ENCODE measurements at places on chromosomes 1 and 21.
A peak's percentile ranks its signal among the peaks of the same experiment; 100 is the strongest.

DNA sequence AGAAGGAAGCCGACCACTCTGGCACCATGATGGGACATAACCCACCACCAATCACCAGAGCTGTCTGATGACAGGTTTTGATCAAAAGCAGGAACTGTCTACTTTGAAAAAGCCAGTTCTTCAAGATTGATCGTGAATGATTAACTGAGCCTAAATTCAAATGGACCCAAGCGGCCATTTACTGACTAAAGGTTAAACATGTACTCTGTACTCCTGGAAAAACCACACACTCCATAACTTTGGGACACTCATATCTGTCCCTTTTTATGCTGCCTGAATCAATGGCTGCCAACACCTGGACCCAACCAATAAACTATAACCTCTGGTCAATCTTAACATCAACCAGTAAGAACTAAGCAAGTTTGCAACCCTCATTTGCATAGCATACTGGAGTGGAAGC, 206.6 kb downstream of the URB2 start:
- no peak for DNase-seq

DNA sequence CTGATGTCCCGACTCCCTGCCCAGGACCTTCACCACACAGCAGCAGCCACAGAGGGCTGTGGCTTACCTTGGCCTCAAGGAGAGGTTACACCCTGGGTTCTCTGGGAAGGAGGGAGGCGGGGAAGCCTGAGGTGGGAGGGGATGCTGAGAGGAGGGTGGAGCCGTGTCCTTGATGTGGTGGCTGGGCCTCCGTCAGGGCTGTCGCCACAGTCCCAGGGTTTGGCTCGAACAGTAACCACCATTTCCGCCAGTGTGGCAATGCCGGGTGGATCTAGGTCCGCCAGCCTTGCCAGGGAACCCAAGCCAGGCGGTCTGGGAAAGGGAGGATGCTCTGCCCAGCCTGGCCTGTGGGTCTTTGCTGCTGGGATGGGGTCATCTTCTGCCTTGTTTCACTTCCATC, 18.4 kb upstream of the CDCA8 start:
- DNase-seq, result peak; percentile 77

DNA sequence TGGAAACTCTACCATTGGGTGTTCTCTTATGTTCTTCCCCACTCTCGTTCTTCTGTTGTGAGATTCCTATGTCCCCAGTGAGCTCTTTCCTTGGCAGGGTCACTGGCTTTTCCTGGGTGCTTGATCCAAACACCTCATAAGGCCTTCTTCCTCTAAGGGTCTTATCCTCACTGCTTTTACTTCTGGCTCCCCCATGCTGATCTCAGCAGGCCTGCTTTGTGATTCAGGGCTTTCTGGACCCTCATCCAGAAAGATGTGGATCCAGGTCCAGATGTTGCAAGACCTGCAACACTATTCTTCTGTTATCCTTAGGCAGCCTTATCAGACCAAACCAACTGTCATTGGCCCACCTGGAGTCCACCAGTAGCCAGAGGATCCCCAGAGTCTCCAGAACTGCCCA, 11.2 kb upstream of the MYOG start:
- DNase-seq, result no peak

DNA sequence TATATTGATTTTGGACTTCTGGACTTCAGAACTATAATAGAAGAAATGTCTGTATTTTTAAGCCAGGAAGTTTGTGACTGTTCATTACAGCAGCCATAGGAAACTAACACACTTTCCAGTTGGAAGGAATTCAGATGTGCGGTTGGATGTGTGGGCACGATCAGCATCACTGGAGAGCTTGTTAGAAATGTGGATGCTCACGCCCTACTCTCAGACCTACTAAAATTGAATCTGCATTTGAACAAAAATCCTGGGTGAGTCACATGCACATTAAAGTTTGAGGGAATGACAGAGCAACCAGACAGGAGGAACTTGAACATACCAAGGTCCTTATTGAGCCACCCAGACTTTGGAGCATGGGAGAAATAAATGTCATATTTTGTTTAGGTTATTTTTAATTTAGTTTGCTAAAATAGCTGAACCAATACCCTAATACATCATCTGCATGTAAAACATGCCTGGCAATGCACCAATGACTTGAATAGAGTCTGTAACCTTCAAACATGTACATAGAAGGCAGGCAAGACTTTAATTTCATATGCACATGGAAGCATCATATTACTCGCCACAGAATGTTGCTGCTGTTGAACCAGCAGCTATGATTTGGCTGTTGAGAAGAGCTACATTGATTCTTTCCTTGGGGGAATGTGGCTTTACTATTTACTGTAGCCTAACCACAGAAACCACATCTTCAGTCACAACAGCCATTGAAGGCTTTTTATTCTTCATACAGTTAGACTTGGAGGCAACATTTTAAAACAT, 346.2 kb downstream of the BARHL2 start:
- no peak for DNase-seq

GRCh38 chr1:164591858-164592257, 32.9 kb downstream of the PBX1 start:
- no peak for DNase-seq

GRCh38 chr1:207404849-207405525, 49.1 kb upstream of the CR2 start:
- DNase-seq, result no peak

- DNase-seq, result no peak
Observed at GRCh38 chr1:114154146-114154962, 685 bp upstream of the SYT6 start.

DNA sequence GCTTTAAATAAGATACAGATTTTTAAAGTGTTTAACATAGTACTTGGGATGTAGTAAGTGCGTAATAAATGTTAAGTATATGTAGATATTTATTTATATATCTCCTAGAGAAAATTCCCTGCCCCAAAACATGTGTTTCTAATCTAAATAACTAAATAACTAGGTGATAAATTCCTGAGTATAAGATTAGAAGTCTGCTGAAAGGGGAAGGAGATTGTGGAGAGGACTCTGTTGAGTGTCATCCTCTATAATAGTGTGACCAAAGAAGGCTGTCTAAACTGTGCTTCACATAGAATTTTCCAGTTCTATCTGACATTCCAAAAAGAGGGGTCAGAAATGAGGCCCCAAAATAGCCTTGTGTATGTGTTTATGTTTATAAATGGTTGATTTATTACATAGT, 590.5 kb upstream of the ADAMTS5 start:
- no peak for DNase-seq

DNA sequence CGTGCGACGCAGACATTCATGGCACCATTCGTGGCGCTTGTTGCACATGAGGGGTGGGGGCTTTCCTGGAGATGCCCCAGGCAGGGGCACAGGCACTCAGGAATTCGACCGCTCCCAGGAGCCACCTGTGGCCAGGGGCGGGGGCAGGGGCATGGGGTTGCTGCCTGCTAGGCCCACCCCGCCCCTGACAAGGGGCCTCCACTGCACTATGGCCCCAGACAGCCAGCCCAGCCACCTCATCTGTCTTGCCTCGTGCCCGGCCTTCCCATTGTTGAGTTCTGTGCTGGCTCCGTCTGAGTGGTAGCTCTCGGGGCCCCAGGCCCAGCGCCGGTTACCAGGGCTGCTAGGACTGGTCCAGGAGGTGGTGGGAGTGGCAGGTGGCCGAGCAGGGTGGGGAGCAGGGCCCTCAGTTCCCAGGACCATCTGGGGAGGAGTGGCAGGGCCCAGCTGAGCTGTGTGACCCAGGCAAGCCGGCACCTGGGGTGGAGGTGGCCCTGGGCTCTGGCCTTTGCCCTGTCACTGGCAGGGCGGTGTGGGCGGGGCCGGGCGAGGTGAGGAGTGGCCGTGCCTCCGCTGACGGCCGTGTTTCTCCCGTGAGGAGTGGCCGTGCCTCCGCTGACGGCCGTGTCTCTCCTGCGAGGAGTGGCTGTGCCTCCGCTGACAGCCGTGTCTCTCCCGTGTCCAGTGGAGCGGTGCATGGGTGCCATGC, 1.9 kb downstream of the PLCH2 start:
- no peak for DNase-seq

- DNase-seq, result no peak
Observed at GRCh38 chr1:62962901-62963776, 179.2 kb downstream of the ATG4C start.

GRCh38 chr1:4624801-4625200, 29.6 kb upstream of the AJAP1 start:
- DNase-seq, result no peak

- DNase-seq, result no peak
Observed at GRCh38 chr1:150259758-150260669, 2.4 kb downstream of the CA14 start.

DNA sequence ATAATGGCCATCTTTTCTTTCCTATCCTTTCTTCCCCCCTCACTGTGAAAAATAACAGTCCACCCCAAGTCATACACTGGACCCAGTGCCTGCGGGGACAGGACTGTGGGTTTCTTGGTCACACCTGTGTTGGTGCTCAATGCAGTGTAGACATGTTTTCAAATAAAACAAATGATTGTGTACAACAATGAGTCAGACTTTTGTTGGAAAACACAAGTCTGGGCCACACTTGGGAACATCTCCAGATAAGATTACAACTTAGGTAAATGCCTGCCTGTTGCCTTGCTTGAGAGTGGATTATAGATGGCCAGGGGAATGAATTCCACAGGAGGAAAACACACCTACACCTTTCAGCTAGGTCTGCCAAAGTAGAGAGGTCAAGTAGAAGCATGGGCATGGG, 34.1 kb downstream of the PDPN start:
- no peak for DNase-seq

DNA sequence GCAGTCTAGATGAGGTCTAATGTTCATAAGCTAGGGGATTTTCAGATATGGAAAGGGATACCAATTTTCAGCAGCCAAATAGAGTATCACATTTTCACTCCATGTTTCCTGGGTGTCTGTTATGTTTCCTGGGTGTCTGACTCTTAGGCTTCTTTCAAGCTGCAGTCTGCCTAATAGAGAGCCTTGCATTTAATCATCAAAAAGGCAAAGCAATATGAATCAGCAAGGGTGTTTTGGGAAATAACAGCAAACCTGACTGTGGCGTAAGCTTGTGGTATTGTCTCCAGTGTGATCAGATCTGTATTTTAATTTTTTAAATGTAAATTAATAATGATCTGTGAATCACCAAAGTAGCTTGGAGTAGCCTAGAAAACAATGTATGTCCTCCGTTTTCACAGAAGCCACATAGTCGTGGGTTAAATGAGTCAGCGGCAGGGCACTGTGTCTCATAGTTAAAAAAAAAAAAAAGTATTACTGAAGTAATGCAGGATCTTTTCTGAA, 10.4 kb downstream of the LGALS8 start:
- DNase-seq, result no peak

DNA sequence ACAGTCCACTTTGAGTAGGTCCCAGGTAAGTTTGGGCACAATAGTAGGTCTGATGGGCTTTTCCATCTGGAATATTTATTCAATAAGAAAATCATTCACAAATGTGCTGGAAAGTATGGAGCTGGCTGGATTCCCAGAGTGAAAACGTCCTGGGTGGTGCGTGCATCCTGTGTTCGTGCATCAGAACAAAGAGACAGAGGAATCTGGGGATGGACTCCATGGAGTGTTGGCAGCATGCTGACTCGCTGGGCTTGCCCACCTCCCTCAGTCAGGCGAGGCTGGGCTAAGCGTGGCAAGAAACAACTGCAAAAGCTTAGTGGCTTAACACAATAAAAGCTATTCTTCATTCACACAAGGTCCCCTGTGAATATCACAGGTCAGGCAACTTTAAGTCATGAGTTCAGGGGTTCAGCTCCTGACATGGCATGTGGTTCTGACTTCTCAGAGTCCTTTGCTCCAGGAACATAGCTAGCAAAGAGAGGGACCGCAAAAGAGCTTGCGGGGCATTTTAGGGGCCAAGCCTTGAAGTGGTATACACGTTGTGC, 151.6 kb upstream of the ZNF644 start:
- DNase-seq, result no peak

GRCh38 chr1:167599957-167600581, 30.0 kb upstream of the RCSD1 start:
- peak; percentile 47 for DNase-seq
